CD4-positive, alpha-beta T cell (primary cell): ENCODE measurements at places on chromosomes 2 and 18.

DNA sequence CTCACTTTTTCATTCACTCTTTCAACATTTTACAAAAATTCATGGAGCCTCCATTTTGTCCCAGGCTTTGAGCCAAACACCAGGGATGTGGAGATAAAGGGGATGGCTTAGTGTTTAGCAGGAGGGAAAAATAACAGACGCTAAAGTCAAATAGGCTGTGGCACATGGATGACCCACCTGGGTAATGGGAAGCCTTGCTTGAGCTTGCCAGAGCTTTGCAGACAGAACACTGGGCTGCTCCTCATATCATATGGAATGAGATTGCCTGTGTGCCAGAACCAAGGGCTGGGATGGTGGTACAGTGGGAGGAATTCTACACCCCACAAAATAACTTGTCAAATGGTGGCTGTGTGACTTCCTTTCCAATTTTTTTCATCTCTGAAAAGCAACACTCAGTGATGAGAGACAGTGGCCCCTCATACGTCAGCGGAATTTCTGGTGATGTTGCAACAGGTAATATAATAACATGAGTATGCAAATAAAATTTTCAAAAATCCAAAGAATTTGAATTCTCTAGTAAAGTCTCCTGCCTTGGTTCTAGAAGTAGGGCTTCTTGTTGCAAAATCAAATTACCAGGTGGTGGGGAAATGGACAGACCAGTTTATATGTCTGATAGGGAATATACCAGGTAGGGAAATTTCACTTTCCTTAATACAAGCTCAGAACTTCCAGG is 252.9 kb downstream of the CLIP4 start:
- no peak for DNase-seq

- no peak for DNase-seq
Observed at GRCh38 chr2:1755436-1756191, 11.3 kb upstream of the PXDN start.

DNA sequence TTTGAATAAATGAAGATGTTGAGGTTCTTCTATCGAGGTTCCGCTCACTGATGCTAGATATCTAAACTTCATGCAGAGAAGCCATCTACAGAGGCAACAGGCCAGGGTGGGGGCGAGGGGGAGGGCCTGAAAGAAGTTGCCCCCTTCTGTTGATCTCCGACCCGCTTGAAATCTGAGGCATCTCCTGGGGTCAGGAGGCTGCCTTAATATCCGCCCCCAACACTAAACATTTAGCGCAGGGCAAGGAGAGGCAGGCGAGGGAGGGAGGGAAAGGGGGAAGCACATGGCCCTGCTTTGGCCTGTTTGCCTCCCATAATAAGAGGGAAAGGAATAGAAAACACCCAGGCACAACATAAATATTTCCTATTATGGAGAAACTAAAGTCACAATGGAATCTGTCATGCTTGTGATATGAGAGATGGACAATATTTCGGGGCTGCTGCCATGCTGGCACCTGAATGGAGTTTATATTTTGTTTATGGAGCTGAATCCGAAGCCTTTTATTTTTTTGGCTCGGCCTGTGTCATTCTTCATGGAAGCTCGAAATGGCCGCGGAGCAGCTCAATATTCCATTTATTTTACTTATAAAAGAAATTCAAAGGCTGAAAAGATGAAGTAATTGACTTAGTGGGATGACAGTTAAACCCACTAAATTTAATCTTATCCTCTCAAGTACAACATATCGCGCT is 221.1 kb downstream of the INSIG2 start:
- DNase-seq = no peak

- DNase-seq = no peak
Observed at GRCh38 chr2:118169359-118170005, 81.2 kb downstream of the INSIG2 start.

- DNase-seq = no peak
Observed at GRCh38 chr2:67453310-67453709, 56.2 kb downstream of the ETAA1 start.

DNA sequence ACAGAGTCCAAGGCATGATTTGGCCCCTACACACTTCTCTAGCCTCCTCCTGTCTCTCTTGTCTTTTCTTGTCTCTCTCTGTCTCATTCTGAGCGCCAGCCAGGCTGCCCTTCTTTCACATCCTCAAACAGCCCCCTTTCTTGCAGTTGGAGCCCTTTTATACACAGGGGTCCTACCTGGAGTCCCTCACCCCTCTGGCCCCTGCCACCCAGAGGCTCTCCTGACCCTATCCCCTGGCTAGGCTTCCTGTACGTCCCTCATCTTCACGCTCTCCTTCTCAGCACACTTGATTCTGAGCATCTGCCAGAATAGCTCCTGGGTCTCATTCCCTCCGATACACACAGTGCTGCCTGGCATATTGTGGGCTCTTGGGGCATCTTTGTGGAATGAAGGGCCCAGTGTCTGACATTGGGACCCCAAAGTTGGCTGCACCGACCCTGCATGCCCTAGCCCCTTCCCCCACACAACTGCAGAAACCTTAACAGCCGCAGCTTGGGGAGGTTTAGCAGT is 261.9 kb downstream of the DYSF start:
- DNase-seq = no peak

GRCh38 chr2:82494739-82495138 is 1964.3 kb downstream of the SUCLG1 start:
- DNase-seq = no peak

DNA sequence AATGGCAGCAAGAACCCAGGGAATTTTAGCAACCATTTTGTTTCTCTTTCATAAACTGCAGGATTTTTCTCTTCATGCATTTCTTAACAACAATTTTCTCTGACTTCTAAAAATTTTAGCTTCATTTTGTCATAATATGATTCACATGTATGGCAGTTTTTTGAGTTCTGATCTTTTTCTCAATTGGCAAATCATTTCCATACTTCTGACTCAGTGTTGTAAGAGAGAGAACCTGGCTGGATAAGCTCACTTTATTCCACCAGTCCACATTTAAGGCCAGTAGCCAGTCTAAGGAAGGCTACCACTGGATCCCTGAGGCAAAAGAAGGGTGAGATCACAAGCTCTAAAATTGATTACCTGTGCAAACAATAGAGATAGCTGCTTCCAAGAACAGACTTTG is 42.8 kb upstream of the COL3A1 start:
- no peak for DNase-seq

GRCh38 chr2:218383892-218384519 is 1.9 kb downstream of the SLC11A1 start:
- no peak for DNase-seq

- DNase-seq = no peak
Observed at GRCh38 chr18:26791676-26792075, 73.8 kb downstream of the AQP4 start.

DNA sequence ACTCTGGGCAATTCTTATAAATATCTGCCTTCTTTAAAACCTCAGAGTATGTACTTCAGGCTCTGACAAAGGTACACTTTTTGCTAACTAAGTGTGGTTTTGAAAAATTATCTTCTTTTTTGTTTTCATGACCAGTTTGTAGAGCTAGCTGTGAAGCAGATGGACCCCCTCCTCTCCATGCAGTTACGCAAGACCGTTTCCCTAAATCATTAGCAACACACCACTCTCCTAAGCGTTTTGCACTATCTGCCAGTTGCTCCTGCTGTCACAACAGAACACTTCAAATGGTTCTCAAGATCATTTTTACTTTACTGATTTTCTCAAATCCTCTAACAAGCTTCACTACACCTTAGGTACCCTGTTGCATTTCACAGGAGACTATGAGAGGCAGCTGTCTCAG is 53.3 kb downstream of the GULP1 start:
- DNase-seq = no peak

GRCh38 chr2:170301626-170302025 is 123.7 kb downstream of the MYO3B start:
- peak; percentile 14 for DNase-seq

GRCh38 chr2:110848519-110849030 is 116.2 kb downstream of the ACOXL start:
- no peak for DNase-seq

DNA sequence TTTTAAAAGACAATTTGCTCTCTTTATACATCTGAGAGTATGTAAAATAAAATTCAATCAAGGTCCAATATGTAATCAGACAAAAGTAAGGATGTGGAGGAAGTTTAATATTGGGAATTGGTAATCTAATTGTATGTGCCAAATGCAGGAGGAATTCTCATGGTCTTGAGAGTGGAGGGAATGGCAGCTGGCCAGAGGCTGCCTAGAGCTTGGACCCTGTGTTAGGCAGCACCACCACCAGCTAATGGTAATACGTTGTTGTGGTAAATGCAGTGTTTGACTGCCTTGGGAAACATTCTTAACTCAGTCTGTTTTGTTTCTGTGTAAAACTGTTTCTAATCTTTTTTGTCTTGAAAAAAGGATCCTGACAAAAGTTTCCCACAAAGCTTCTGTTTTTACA is 30.0 kb downstream of the GALNT1 start:
- no peak for DNase-seq

DNA sequence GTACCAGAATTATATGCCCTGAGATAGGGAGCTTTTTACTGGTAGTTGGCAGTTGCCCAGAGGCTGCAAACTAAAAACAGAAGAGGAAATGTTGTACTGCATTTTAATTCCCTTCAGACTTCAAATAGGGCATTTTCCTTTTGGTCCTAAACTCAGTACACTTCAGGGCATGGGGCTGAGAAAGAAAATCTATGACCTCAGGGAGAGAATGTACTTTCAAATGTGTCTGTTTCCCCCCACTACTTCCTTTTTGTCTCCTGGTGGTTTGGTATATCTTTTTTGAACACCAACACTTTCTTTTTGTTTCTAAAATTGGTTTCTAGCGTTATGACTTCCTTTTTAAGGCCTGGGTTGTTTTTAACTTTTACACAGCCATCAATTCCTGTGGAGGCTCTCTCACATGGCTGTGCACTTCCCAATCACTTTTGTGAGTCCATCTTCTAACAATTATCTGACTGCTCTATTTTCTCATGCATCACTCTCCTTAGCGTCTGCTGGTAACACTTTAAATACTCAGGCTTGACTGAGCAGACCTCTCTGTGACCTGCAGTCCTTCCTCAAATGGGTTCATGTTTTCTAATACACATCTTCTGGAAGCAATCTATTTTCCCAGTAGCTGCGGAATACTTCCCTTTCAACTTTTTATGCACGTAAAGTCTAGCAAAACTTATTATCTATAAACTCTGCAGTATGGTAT is 596.0 kb downstream of the LRP1B start:
- no peak for DNase-seq

DNA sequence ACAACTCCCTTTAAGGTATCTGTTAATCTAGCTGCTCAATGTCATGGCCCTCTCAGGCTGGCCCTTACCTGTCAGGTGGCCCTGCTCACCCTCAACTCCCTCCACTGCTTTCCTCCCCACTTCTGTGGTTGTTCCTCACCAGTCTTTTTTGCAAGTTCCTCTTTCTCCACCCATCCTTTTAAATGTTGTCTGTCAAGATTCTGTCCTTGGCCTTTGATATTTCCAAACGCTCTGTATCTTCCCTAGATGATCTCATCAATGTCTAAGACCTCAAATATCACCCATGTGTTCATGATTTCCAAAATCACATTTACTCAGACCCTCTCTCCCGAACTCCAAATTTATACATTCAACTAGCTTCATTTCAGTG is 3.5 kb downstream of the PTPN2 start:
- no peak for DNase-seq

DNA sequence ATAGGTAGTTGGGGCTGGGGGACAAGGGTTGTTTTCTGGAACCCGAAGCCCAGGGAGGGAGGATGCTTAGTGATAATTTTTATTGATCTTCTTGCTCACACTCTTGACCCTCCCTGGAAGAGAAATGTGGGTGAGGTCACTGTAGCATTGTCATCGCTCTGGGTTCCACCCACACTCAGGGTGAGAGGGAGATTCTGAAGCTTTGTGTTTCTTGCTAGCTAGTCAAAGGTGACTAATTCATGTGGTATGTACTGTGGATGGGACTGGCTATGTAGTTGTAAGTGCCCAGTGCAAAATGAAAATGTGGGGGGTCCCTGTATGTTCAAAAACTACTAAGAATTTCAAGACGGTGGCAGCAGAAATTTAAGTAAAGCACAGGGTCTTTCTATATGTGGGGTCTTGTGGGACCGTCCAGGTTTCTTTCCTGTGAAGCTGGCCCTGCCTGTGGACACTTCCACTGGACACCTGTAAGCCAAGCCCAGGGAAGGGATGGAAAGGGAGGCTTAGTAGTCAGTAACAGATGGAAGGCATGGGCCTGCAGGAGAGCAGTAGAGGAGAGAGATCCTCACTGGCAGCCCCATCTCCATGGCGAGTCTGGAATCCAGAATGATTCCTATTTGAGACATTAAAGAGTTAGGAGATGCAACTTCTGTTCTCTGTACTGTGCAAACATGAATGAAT is 35.0 kb downstream of the TSN start:
- DNase-seq = no peak

GRCh38 chr2:220963076-220963475 is 609.0 kb downstream of the EPHA4 start:
- no peak for DNase-seq

DNA sequence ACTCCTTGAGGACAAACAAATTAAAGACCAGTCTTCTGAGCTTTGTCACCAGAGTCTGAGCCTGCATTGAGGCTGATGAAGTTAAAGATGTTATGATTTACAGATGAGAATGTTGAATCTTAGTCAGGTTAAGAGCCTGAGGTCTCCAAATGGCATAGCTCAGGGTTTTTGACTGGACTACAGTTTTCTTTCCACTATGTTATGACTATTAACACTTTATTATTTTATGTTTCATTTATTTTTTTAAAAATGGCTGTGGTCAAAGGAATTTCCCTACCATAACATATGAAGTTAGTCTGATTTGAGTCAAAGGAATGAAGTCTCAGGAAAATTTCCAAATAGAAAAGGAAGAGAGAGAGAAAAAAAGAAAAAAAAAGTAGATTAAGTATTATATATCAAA is 39.7 kb upstream of the CWC22 start:
- no peak for DNase-seq

- peak; percentile 67 for DNase-seq
Observed at GRCh38 chr18:50268022-50268747, 1.9 kb upstream of the CFAP53 start.

DNA sequence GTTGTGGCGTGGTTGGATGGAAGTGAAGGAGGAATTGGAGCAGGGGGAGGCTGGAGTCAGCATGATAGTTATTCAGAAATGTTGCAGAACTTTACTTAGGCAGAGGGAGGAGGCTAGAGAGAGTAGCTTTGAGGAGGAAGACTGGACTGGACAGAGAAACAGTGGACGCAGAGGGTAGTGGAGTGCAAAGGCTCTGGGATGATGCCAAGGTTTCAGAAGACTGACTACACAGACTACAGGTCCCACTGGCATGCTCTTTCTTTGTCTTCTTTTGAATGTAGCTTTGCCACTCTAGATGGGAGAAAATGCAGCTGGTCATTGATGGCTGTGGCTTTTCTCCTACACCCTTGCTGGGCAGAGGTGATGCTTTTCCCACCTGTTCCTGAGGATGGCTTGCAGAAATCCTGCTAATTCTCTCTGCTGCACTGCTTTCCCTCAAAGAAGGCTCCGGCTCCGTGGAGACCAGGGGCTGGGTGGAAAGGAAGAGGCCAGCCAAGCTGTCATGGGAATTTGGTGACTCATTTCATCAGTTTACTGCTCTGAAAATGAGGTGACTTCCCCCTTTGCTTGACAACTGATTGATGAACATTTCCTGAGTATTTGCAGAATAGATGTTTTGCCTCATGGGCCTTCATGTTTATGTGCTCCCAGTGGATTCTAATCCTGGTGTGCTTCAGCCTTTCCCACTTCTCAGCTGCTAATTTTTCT is 42.4 kb downstream of the MEIS1 start:
- no peak for DNase-seq
